ENCODE measurements at places on chromosomes 2 and 18.

- DNase-seq: no peak
These were observed 1.5 kb downstream of the IL1B start for GRCh38 chr2:112835061-112835501.

- no peak for DNase-seq
These were observed 169.7 kb upstream of the APCDD1 start for GRCh38 chr18:10284540-10285282.

GRCh38 chr2:101329026-101329425 lies 20.5 kb upstream of the RNF149 start:
- DNase-seq: no peak

DNA sequence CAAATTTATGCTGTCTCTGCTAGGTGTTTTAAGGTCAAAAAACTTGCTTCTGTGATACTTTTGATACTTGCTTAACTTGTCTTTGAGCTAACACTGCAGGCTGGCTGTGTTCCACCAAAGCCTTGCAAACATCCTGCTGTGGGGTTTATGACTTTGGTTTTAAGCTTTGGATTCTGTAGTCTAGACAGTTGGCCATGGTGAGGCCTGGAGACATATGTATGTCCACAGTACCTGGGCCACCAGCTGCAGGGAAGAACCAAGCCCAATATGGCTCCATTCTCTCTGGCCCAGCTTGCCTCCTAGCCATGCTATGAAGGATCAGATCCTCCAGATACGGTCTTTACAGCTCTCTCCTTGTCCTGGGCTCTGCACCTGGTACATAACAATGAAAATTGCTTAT lies 113.9 kb downstream of the INO80D start:
- DNase-seq: no peak

GRCh38 chr2:26469955-26470354 lies 8.0 kb downstream of the OTOF start:
- no peak for DNase-seq

- DNase-seq: no peak
These were observed 111.7 kb downstream of the CDH2 start for GRCh38 chr18:28065031-28065792.

- DNase-seq: no peak
These were observed 145.1 kb upstream of the NYAP2 start for GRCh38 chr2:225254363-225254762.

- DNase-seq: peak; percentile 72
These were observed 31.8 kb upstream of the NTSR2 start for GRCh38 chr2:11701751-11702301.

DNA sequence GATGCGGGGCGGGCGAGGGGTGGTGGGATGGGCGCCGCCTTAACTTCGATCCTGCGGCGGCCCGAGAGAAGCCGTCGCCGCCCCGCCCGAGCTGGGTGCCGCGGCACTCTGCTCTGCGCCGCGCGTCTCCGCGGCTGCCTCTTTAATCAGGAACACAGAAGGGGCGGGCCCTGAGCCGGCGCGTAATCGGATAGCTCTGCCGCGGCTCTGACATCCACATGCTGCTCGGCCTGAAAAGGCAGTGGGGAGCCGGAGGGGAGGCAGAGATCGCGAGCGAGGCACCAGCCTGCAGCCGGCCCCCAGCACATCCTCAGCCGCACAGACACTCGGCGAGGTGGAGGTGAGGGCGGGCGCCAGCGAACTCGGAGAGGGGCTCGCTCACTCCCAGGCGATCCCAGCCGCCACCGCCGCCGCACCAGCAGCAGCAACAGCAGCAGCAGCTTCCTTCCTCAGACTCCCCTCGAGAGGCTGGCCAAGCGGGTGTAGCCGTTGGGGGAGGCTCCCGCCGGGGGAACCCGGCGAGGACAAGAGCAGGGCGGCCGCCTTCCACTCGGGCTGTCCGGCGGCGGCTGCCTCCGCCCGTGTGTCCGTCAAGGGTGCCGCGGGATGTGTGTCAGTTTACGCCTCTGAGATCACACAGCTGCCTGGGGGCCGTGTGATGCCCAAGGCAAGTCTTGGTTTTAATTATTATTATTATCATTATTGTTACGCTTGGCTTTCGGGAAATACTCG lies at the start of gene NRP2:
Gene NRP2, plus strand, starts transcription at position 263 of the 732 bp plus-strand sequence. CDS start 790 bp downstream, outside the sequence.
- peak; percentile 60 for DNase-seq

DNA sequence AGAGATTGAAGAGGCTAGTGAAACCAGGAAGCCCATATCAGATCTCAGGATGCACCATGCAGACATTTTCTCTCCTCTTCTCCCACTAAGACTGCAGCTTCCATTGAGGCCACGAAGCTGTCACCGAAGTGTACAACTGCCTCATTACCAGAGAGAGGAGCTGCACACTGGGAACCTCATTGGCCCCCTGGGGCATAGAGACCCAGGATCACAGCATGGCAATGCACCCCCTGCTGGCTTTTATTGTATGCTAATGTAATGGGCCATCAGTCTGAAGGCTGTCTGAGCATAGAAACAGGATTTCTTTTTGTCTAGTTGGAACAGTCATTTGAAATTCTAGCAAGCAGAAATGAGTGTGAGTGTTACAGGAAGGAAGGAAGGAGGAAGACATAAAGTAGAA lies 861.6 kb upstream of the CELF4 start:
- no peak for DNase-seq

DNA sequence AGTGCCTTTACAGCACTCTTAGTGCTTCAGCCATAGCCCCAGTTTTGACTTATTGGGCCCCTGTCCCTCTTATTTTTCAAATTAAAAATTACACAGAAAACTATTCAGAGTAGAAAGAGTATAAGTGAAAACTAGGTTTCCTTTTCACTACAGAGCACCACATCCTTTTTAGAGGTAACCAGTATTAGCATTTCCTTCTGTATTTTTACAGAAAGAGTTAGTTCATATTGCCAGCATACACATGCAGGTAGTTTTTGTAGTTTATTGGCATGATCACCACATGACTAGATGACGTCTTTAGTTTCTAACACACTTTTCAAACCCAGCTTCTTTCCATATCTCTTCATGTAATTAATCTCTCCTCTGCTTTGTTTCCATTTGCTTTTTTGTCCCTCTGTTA lies 66.4 kb downstream of the UBE2E3 start:
- no peak for DNase-seq

DNA sequence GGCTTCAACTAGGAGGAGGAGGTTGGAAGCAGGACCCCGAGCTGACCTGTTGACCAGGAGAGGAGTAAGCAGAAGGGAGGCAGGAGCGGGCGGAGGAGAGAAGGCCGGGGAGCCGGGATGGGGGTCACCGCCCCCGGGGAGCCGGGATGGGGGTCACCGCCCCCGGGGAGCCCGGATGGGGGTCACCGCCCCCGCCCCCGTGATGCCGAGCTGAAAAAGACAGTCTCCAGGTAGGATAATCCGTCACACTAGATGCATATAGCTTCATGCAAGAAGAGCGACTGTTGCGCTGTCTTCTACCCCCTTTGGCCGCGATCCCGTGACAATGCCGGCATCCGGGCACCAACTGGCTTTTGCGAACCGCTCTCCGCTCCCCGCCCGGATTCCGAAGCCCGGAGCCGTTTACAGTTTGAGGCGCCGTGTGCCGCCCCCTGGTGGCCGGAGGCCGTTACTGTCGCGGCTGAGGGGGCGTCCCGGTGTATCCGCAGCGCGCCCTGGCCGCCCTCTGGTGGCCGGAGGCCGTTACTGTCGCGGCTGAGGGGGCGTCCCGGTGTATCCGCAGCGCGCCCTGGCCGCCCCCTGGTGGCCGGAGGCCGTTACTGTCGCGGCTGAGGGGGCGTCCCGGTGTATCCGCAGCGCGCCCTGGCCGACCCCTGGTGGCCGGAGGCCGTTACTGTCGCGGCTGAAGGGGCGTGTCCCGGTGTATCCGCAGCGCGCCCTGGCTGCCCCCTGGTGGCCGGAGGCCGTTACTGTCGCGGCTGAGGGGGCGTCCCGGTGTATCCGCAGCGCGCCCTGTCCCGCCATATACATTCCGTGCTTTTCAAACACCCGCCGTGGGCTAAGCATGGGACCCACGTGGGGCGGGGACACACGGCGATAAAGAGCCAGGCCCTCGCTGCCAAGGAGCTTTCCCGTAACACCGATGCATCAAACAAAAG lies 89.6 kb downstream of the ACTR3 start:
- DNase-seq: peak; percentile 36

- DNase-seq: no peak
These were observed 105.5 kb downstream of the BCL11A start for GRCh38 chr2:60447943-60448342.

DNA sequence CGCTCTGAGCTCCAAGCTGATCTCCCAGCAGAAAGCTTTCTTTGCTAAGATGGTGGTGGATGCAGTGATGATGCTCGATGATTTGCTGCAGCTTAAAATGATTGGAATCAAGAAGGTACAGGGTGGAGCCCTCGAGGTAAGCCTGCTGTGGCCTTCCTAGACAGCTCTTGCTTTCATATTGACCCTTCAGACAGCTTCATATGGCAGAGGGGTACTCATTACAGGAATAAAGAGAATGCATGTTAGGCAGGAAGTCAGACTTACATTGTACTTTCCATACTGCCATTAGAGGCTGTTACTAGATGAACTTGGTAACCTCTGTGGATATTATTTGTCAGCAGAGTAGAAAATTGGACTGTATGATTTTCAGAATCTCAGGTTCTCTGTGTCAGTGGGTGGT lies 10.5 kb downstream of the CCT7 start:
- no peak for DNase-seq

DNA sequence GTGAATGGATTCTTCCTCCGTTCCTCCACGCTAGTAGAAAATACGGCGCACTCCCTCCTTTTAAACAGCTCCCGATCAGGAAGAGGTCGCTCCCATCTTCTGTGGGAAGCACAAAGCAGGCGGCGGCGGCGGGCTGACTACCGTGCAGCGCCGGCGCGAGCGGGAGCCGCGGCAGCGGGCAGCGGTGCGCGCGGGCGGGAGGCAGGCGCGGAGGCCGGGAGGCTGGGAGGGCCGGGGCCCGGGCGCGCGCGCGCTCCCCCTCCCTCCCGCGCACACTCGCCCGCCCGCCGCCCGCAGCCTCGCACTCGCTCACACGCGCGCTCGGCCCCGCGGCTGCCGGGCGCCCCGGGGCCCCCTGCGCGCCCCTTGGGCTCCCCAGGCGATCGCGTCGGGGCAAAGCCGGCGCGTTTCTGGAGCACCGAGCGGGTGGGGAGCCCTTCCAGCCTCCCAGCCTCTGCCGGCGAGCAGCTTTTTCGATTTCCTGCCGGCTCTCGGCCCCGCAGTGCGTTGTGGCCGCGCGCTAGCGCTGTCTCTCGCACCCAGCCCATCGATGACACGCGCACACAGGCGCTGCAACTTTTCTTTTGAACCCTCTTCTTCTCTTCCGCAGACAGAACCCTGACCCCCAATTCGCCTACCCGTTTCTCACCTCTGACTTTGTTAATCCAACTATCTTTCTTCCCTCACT lies at the start of gene SLC8A1:
Gene SLC8A1, minus strand, starts transcription at position 173 of the 688 bp plus-strand sequence.
- DNase-seq: no peak

DNA sequence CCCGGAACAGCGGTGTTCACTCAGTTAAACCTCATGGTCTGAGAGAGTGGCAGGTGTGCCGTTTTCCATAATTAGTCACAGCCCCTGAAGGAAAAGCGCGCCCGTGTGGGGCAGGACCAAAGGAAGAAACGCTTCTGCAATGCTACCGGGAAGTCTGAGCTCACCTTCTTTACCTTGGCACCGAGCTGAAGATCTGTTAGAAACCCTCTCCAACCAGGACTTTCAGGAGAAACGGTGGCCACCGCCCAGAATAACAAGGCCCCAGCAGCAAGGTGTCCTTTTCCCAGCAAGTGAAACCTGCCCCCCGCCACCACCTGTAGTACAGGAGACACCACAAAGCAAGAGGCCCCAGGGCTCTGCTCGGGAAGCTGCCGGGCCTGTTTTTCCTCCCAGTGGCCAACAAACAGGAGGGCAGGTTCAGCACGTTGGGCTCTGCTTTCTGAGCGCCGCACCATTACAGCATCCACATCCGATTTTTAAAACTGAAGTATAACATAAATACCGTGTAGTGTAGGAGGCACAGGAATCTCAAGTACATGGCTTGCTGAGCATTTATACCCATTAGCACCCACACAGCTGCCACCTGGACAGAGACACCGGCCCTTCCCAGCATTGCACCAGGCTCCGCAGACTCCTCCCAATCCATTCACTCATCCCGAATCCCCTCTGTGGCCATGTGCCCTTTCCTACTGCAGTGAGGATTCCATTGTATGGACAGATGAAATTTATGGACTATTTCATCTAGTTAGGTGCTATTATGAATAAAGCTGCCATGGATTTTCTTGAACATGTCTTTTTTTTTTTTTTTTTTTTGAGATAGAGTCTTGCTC lies 121.8 kb upstream of the RIOK3 start:
- DNase-seq: no peak

GRCh38 chr2:224584111-224584784 lies 915 bp downstream of the CUL3 start:
- DNase-seq: peak; percentile 24

- no peak for DNase-seq
These were observed 12.6 kb upstream of the GALM start for GRCh38 chr2:38653380-38653714.

- DNase-seq: no peak
These were observed 1569.5 kb upstream of the NXPH2 start for GRCh38 chr2:140349695-140350094.

- DNase-seq: no peak
These were observed 3.8 kb downstream of the CATIP start for GRCh38 chr2:218360453-218360852.

- no peak for DNase-seq
These were observed 42.5 kb upstream of the SCN1A start for GRCh38 chr2:166170356-166170755.

DNA sequence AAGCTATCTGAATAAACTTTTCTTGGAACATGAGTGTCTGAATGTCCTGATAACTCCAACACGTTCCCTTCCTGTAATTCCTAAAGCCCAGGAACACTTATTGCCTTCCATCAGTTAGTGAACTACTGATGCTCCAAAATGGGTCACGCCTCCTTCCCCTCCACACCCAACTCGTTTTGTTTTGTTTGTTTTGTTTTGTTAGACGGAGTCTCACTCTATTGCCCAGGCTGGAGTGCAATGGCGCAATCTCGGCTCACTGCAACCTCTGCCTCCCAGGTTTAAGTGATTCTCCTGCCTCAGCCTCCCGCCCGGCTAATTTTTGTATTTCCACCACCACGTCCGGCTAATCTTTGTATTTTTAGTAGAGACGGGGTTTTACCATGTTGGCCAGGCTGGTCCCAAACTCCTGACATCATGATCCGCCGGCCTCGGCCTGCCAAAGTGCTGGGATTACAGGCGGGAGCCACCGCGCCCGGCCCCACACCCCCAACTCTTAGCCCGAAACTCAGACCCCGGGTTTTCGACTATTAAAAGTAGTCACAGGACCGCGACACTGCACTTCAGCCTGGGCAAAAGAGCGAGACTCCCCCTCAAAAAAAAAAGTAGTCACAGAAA lies 774 bp downstream of the IER3IP1 start:
- DNase-seq: no peak

GRCh38 chr18:49015886-49016647 lies 65.3 kb upstream of the SMAD7 start:
- peak; percentile 1 for DNase-seq

DNA sequence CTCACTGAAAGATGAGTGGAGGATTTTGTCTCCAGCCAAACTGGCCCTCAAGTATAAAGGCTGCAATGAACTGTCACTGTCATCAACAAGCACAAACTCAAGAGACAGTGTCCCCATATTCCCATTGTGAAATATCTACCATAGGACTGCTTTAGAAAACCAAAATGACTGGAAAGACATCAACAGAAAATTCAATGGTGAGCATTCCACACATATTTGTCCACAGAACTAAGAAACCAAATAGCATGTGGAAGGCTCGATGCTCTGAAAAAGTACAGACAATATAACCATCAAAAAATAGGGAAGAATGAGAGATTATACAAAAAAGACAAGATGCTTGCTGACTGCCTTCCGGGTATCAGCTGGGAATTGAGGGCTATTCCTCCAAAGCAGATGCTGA lies 37.6 kb downstream of the TGFBRAP1 start:
- no peak for DNase-seq

- DNase-seq: no peak
These were observed 585.1 kb downstream of the RNF144A start for GRCh38 chr2:7502336-7502735.

All from CD4-positive, alpha-beta T cell treated with Interferon alpha-2 for 1 hour (primary cell).